ENCODE measurements at places on chromosomes 3 and 15. TPM values are rescaled to one million over a fixed set of nuclear protein-coding genes. Genes with fewer than 3 reads are reported as not detected.

DNA sequence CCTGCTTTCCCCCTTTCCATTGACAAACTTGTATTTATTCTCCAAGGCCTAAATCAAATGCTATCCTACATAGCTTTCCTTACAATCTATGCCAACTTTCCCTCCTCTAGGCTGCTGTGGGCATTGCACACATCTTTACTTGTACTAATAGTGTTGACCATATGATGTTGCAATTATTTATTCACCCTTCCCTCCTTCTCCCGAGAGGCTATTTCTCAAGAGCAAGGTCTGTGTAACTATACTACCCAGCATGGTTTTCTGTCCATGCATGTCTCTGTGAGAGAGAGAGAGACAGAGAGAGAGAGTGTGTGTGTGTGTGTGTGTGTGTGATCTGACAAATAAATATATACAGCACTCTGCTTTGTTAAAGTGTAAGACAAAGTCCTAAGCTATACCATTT is 63.8 kb downstream of the GTPBP8 start:
- no peak for DNase-seq

DNA sequence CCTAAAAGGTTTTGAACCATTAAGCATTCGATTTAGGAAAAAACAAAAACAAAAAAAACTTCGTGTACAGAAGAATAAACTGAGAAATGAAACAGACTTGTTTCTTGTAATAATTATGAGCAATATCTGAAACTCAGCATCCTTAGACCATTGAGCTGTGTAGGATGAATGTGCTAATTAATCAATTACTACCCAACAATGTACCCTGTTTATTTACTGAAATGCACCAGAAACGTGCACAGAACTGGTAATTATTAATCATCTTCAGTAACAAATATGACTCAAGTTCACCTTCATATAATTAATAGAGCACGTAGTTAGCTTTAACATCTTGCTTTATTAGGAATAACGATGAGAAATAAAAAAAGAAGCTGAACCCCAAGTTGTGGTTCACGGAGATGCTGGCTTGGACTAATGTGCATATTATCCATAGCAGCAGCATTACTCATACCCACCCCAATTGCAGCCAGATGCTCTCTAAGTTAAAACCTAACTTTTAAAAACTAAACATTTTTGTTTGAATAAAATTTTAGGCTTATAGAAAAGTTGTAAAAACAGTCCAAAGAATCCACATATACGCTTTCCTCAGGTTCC is 10.2 kb upstream of the C15orf61 start:
- no peak for DNase-seq

The PPP1R14D gene
- not detected for total RNA-seq

The JAGN1 gene
- total RNA-seq: 27.8 TPM

DNA sequence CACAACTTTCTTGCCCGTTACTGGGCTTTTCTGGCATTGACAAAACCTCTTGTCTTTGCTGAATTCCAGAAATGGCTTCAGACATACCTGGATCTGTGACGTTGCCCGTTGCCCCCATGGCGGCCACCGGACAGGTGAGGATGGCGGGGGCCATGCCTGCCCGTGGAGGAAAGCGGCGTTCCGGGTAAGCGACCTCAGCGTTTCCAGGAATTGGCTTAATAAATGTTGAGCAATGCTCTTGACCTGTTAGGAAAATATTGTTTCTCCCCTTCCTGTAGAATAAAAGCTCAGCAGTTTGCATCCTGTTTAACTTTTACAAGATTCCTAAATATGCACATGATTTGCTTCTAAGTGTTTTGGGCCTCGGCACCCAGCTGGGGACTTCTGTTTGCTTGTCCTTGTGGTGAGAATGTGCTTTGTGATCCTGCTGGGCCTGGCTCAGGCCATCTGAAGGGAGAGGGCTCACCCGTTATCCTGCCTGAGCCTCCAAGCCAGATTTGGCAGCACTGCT is 46.7 kb downstream of the ARNT2 start:
- no peak for DNase-seq

The EPHB1 gene
- 1.3 TPM for total RNA-seq

GRCh38 chr15:51403072-51403878 is 61.8 kb downstream of the GLDN start:
- no peak for DNase-seq

GRCh38 chr15:21262851-21263425 is 177.4 kb downstream of the POTEB3 start:
- DNase-seq: no peak

GRCh38 chr3:106089806-106090205 is 221.0 kb upstream of the CBLB start:
- no peak for DNase-seq

DNA sequence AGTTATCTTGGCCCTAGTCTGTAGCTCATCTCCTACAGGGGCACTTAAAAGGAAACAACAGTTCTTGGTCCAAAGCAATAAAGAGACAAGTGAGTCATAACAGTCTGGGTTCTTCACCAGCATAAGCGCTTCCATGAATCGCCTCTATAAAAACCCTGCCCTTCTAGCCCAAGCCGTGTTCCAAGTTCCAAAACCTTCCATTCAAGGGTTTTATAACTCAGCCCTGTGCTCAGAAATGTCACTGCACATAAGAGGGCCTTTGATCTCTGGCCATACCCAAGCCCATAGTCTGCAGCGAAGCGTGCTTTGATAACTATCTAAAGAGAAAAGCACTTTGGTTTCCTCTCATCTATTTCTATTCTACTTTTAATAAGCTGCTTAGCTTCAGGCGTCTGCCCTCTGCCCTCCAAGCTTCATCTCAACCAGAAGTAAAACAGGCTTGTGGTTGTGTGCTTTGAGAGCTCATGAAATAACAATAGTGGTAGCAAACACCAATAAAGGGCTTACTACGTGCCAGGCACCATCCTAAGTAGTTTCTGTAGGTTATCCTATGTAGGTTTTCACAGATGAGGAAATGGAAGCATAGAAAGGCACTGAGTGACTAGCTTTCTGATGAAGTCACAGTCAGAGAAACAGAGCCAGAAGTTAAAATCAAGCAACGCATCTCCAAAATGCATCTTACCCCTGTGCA is 64.0 kb upstream of the AKAP13 start:
- DNase-seq: peak; percentile 28

The NPRL2 gene
- 35.8 TPM for total RNA-seq

GRCh38 chr15:57751177-57751800 is 44.8 kb downstream of the POLR2M start:
- no peak for DNase-seq

Data from activated CD4-positive, alpha-beta memory T cell treated with anti-CD3 and anti-CD28 coated beads for 36 hours (primary cell).